ENCODE measurements at places on chromosomes 3 and 15.

DNA sequence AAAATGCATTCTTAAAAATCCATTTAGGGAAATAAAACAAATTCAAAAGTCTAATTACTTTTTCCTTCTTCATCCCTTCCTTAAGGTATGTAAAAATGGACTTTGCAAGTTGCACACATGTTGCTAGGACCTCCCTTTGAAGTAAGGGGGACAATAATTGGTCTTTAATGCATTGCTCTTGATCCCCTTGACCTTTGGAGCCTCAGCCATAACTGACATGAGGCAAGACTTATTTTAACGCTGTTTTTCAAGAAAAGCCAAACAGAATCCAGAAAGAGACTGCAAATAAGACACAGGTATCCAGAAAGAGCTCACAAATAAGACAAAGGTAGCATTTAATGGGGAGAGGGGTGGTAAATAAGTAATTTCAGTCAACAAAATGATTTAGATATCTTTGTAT lies 301.4 kb downstream of the ULK4 start:
- no peak for DNase-seq

DNA sequence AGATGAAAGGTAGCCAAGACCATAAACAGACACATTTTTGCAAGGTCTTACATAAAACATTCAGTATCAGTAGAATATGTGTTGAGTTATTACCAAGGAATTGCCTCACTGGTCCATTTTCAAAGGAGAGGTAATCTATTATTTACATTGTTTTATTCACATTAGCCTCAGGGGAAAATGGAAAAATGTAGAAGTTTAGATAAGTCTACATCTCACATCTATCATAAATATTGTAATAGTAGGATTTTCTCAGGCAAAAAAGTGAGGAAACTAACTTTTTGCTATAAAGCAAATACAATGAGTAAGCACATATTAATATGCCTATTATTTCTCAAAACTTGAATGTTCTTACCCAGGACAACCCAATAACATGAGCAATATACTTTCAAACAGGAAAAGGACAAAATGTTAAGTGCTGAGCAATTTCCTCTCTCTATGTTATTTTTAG lies 184.6 kb upstream of the AGTR1 start:
- DNase-seq: no peak

- DNase-seq: no peak
Measured at GRCh38 chr15:77518458-77518857, 97.8 kb downstream of the HMG20A start.

GRCh38 chr3:61938878-61939549 lies 377.6 kb downstream of the PTPRG start:
- no peak for DNase-seq

- no peak for DNase-seq
Measured at GRCh38 chr3:52789746-52790040, 4.9 kb upstream of the ITIH3 start.

DNA sequence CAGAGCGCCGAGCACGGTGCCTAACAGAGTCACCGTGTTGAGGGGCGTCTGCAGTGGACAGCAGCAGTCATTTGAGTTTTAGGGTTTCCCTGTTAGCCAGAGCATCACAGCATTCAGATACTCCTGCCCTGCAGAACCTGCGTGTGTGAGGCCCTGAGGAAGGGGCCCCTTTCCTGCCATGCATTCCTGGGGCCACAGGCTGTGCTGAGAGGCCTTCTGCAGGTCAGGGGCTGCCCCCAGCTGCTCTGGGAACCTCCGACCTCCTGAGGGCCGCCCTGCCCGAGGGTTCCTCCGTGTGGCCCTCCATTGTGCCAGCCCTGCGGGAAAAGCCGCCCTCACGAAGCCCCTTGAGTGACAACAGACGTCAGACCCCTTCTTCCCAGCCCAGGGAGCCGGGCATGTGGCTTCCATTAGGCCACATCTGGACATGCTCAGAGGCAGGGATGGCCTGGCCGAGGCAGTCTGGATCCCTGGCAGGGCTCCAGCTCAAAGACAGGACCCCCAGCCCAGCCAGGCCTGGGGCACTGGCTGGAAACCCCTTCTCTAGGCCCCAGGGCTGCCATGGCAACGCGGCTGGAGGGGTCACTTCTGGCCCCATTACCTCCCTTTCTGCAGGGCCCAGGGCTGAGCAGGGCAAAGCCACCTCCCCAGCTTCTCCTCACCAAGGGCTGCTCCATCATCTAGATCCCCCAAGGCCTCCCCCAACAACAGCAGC lies 25.3 kb downstream of the FBLN2 start:
- DNase-seq: no peak

- no peak for DNase-seq
Measured at GRCh38 chr3:101077361-101078011, 84.3 kb upstream of the ABI3BP start.

Measured in activated CD4-positive, alpha-beta T cell treated with anti-CD3 and anti-CD28 coated beads, Interleukin-2, amount 50 U/mL, for 24 hours (primary cell).